RKO (cell line): ENCODE measurements at places on chromosomes 1 and 21.

DNA sequence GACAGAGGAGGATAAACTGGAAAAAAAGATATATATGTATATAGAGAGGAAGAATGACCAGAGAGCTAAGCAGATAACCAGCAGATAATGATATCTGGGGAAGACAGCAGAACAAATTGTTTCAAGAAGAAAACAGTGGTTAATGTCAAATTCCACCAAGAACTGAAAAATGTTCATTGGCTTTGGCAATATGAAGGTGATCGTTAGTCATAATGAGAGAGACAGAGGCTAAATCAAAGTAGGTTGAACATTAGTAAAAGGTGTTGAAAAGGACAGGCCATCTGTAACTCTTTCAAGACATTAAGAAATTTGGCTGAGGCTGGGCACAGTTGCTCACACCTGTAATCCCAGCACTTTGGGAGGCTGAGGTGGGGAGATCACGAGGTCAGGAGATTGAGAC, 25.3 kb upstream of the CR2 start:
- DNase-seq = no peak

DNA sequence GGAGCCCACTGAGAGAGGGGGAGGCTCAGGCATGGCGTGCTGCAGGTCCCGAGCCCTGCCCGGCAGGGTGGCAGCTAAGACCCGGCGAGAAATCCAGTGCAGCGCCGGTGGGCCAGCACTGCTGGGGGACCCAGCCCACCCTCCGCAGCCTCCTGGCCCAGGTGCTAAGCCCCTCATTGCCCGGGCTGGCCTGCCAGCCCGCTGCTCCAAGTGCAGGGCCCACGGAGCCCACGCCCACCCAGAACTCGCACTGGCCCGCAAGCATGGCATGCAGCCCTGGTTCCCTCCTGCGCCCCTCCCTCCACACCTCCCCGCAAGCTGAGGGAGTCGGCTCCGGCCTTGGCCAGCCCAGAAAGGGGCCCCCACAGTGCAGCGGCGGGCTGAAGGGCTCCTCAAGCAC, 61.5 kb downstream of the C21orf91 start:
- DNase-seq = no peak

GRCh38 chr21:25837533-25838265, 102.9 kb downstream of the GABPA start:
- DNase-seq = no peak

DNA sequence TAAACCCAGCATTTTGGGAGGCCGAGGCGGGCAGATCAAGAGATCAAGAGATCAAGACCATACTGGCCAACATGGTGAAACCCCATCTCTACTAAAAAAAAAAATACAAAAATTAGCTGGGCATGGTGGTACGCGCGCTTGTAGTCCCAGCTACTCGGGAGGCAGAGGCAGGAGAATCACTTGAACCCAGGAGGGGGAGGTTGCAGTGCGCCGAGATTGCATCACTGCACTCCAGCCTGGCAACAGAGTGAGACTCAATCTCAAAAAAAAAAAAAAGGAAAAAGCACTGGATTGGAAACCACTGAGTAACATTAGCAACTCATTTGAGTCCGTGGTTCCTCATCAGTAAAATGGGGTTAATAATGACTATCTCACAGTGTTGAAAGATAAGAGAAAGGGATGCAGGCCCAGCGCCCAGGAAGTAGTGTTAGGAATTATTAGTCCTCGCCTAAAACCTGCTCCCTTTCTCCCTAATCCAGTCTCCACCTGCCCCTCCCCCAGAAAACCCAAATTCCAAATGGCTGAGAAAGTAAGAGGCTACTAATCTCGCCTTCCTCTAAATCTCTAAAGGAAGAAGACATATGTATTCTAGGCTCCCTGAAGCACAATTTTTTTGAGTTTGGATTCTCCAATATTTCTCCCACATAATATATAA, 49.5 kb downstream of the RHBG start:
- DNase-seq = no peak
